GM19239 (cell line): ENCODE measurements at places on chromosomes 5 and 9.

- DNase-seq: no peak
Measured at GRCh38 chr9:123868002-123868401, 61.9 kb downstream of the DENND1A start.

- no peak for DNase-seq
Measured at GRCh38 chr9:113886026-113886369, 9.9 kb downstream of the ZNF618 start.

DNA sequence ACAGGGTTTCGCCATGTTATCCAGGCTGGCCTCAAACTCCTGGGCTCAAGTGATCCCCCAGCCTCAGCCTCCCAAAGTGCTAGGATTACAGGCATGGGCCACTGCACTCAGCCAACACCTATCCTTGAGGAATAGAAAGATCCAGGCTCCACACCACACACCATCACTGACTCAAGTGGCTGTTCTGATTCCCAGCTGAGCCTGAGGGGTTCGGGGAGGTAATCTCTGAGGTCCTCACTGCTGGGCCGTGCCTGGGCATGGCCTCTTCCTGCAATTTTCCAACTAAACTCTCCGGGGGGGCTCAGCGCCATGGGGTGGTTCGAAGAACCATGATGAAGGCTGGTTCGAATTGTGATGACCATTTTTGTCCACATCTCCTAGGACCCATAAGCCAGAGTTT, 31.0 kb upstream of the IL17B start:
- DNase-seq: no peak

GRCh38 chr5:73214306-73214705, 41.3 kb downstream of the TMEM174 start:
- no peak for DNase-seq

- no peak for DNase-seq
Measured at GRCh38 chr5:7714119-7714518, 136.8 kb downstream of the CFAP90 start.

- no peak for DNase-seq
Measured at GRCh38 chr5:178478370-178478769, 111.8 kb downstream of the COL23A1 start.

GRCh38 chr5:116652196-116652729, 77.6 kb upstream of the SEMA6A start:
- no peak for DNase-seq

- no peak for DNase-seq
Measured at GRCh38 chr5:72859127-72859526, 42.7 kb downstream of the TNPO1 start.

- DNase-seq: no peak
Measured at GRCh38 chr5:2219149-2219776, 336.5 kb upstream of the IRX4 start.

- DNase-seq: no peak
Measured at GRCh38 chr5:97499605-97500004, 316.6 kb upstream of the RIOK2 start.

GRCh38 chr9:91082731-91083130, 279.0 kb downstream of the AUH start:
- no peak for DNase-seq

GRCh38 chr5:54659700-54660131, 142.2 kb downstream of the SNX18 start:
- DNase-seq: no peak
